ENCODE measurements at places on chromosomes 16 and 17.

DNA sequence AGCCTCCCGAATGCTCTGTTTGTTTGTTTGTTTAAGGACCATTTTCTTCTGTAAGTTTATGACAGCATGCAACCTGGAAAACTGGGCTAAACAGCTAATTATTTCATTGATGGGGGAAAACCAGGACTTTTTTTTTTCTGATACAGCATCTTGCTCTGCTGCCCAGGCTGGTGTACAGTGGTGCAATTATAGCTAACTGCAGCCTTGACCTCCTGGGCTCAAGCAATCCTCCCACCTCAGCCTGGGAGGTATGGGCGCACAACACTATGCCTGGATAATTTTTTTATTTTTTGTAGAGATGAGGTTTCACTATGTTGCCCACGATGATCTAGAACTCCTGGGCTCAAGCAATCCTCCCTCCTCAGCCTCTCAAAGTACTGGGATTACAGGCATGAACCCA, 37.3 kb downstream of the GPATCH8 start:
- no peak for DNase-seq

DNA sequence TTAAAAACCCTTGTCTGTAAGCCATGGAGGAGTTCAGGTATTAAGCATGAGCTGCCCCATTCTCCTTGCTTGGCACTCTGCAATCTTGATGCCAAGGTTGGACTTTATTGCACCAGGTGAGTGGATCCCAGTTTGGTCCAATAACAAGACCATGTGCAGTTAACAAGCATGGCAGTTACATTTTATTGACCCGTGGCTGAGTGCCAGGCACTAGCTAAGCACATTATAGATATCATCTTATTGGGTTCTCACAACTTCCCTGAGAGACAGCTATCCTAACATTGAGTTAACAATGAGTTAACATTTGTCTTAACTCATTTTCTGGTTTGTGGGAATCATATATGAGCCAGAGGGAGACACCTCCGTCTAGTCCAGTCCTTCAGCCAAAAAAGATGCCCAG, 21.8 kb downstream of the LYRM9 start:
- DNase-seq, result no peak

- DNase-seq, result no peak
Measured at GRCh38 chr16:53087101-53087500, 32.3 kb downstream of the CHD9 start.

DNA sequence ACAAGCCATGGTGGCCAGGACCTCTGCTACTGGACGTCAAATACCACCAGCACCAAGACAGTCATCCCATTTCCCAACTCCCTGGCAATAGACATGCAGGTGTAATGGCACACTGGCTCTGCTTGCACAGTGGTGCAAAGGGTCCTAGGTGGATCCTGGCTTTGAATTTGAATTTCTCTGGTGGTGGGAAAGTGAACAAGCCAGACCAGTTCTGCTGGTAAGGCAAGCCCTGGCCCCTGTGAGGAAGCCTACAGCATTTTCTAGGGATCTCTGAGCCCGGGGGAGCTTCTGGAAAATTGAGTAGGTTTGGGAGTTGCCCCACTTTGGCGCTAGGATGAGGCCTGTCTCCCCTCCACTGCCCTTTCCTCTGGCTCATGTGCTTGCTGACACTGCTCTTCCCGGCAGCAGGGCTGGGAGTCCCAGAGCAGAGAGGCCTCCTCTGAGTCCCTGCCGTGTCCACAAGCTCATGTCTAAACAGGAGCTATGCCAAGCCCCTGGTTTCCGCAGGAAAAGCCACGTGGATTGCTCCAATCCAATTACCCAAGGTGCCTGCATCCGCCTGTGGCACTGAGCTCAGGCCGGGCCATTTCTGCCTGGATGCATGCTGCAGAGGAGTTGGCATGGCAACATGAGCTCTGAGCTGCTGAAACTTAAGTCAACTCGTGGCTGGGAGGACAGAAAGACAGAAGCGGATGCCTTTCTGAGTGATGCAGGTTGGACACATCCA, 67.0 kb downstream of the PRMT7 start:
- no peak for DNase-seq

DNA sequence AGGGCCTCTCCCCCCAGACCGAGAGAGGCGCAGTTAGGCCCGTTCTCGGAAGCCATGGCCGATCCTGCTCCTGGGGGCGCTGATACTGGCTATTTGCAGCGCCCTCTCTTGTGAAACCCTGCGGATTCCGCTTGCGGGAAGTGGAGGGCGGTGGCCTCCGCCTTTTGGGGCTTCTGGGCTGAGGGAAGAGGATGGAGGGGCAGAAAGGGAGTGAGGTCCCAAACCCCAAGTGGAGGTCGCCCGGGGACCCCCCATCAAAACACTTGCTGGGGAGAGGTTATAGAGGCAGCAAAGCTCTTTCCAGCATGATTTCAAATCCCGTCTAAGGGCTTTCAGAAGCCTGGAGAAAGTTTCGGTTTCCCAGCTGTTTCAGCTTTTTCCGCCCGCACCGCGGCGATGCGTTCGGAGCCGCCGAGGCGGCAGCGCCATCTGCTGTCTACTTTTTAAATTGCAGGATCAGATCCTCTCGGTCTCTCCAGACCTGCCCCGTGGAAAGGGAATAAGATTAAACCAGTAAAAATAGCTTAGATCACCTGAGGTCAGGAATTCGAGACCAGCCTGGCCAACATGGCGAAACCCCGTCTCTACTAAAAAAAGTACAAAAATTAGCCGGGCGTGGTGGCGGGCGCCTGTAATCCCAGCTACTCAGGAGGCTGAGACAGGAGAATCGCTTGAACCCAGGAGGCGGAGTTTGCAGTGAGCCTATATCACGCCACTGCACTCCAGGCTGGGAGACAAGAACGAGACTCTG, 15.8 kb downstream of the SNX20 start:
- peak; percentile 75 for DNase-seq

- DNase-seq, result no peak
Measured at GRCh38 chr17:78669975-78670518, 92.9 kb upstream of the DNAH17 start.

DNA sequence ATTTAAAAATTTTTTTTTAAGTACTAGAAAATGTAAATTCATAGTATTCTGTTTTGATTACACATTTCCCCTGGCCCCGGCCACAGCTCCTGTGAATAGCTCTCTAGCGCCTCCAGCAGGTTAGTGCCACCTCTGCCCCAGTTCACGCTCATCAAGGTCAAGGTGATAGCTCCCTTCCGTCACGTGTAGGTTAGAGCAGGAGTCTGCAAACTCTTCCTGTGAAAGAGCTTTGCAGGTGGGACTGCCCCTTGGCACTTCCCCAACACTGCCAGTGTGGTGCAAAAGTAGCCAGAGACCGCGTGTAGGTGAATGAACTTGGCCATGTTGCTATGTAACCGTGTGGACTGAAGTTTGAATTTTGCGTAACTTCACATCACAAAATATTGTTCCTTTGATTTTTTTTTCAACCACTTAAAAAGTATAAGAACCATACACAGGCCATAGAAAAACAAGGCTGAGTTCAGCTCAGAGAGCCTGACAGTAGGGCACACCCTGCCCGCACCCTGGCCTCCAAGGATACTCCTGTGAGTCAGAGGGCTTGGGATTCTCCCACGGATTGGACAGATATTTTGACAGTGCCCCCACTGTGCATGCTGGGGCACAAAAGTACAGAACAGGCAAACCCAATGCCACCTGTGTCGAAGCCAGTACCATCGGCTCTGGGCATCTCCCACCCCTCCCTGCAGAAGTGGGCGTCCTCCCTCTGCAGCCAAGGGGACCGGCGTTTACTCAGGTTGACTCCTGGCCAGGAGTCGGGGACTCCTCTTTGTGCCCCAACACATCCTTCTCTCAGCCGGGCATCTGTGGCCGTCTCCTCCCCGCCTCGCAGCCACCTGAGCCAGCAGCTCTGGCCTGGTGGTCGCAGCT, 92.0 kb upstream of the CHMP6 start:
- DNase-seq, result peak; percentile 80

- peak; percentile 57 for DNase-seq
Measured at GRCh38 chr17:49694847-49695697, 12.7 kb downstream of the SLC35B1 start.

DNA sequence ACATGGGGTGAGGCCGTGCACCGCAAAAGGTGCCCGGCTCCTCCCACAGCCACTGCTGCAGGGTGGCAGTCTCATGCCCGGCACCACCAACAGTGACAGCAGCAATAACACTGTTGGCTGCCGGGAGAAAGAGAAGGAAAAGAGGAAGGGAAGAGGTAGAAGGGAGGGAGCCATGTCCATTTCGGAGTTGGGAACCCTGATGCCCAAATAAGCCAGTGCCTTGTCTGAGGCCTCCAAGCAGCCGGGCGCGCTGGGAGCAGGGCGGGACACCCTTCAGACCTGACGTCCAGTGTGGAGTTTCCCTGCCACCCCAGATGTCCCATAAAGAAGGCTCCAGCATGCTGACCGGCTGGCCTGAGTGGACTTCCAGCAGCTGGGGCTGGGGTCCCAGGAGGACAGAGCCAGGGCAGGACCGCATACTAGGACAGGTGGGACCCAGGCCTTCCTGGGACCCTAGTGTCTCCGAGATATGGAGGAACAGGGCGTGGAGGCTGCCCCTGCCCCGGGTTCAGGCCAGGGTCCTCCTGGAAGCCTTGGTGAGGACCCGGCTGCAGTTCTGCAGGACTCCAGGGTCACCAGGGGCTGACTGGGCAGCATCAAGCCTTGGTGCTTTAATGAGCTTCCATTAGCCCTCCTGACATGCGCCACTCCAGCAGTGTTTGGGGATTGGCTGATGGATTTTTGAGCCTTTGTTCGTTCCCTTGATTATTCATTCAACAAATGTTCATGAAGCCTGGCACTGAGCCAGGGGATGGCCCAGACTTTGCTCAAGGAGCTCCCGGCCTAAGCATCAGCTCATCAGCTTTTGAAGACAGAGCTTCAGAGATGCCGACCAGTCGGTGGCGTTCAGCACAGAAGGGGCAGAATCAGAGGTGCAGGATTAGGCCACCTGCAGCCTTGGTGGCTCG, 223.6 kb upstream of the CIBAR2 start:
- no peak for DNase-seq

- no peak for DNase-seq
Measured at GRCh38 chr16:87437911-87438610, 45.9 kb downstream of the MAP1LC3B start.

DNA sequence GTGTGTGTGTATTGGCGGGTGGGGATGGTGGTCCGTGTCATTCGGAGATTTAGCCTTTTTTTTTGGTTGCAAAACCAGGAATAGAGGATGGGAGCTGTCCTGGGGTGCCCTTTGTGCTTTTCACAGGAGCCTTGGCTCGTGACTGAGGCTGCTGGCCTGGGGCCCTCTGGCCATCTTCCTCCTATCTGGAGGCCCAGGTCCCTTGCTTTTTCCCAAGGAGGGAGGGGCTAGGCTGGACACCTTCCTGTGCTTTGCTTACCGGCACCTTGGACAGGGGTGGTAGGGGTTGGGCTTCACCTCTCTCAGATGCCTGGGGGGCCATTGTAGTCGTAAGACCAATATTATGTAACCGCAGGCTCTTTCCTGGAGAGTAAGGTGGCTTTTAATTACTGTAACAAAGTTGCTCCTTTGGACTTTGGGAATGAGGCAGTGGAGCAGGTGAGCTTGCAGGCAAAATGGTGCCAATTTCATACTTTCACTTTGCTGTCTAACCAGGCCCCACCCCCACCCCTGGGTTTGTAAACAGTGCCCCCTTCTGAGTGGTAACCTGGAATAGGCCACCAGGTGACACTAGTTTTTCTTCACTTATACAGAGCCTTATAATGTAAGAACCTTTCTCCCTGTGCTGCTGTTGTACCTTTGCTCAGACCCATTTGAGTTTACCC, 1.2 kb downstream of the DYNLL2 start:
- DNase-seq, result peak; percentile 71

DNA sequence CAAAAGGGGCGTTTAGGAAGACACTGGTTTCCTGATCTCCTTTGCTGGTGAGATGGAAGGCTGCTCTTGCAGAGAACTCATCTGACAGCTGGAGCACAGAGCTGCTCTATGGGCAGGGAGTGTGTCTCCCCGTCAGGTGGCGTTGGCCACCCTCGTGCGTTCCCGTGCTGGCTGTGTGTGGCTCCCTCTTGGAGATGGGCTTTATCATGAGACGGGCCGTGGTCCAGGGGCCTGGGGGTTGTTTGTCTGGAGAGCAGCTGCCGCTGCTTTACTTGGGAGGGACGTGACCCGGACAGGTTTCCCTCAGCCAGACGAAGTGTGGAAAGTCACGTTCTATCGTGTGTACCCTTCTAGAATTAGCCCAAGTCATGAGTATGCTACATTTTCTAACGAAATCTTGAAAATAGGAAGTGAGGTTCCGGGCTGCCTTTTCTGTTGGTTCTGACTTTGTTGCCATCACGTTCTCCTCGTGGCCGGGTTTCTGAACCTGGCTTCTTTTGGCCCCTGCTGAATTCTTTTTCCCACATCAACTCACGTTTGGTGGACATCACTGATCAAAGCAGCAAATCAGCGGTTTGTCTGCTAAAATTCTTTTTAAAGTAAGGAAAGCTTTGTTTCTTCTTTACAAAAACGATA, 105.6 kb upstream of the CHMP6 start:
- no peak for DNase-seq

DNA sequence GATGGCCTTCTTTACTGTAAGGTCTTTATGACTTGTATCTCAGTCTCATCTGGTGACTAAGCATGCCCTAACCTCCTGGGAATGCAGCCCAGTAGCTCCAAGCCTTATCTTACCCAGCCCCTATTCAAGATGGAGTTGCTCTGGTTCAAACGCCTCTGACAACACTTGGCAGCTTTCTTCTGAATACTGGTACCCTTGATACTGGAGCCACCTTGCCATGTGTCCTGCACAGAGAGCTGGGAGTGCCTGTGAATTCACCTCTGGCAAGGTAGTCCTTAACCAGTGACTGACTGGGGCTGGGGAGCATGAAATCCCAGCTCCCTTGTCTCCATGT, 17.2 kb downstream of the NUDT7 start:
- DNase-seq, result no peak

- no peak for DNase-seq
Measured at GRCh38 chr16:10013774-10014173, 168.5 kb downstream of the GRIN2A start.

DNA sequence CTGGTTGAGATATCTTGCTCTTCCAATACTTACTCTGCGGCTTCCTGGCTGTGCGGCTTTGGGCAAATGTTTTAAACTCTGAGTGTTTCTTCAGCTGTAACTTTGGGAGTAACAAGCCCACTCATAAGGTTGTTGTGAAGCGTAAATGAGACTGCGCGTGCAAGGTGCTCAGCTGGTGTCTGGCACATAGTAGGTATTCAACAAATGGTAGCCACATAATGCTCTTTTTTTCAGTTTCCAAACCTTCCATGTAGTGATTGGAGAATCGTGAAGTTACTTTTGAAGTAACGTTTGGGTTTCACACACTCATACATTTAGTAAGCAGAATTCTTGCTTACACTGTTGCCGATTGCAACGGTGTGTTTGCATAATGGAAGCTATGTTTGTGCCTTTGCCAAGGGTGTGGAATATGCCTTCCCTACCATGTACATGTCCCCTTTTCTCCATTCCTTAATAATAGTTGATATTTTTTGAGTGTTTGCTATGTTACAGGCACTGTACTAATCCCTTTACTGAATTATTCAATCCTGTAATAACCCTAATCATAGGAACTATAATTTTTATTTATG, 829 bp downstream of the DHRS7B start:
- no peak for DNase-seq
